Amygdala (tissue), 56 donors: ENCODE measurements at places on chromosomes 4 and X.

GRCh38 chrX:68763481-68763880 is 65.3 kb upstream of the EFNB1 start:
- no peak for DNase-seq

GRCh38 chr4:17273047-17273446 is 238.8 kb downstream of the QDPR start:
- DNase-seq: no peak

DNA sequence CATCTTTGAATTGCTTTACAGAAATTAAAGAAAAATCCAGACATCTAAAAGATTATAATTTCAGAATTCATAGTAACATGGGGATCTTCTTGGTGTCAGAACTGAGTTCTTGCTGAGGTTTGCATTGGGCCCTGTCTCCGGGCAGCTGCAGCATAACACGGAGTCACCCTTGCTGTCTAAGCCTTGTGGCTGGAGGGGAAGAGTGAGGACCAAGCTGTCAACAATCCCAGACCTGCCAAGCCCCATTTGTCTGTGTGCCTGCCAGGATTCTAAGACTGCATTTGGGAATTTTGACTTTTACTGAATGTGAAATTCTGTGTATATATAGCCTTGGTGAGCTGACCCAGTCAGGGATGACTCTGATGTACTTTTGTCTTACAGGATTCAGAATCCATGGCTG is 25.2 kb upstream of the NAP1L5 start:
- no peak for DNase-seq

- DNase-seq: no peak
Measured at GRCh38 chr4:85946821-85947220, 413.0 kb downstream of the MAPK10 start.

GRCh38 chrX:70268034-70268433 is at the start of gene ARR3:
ARR3 (plus strand) TSS chrX:70268334; CDS start chrX:70269386, 1,052 bp downstream.
- DNase-seq: no peak

- no peak for DNase-seq
Measured at GRCh38 chr4:52099860-52100461, 48.9 kb downstream of the SPATA18 start.

DNA sequence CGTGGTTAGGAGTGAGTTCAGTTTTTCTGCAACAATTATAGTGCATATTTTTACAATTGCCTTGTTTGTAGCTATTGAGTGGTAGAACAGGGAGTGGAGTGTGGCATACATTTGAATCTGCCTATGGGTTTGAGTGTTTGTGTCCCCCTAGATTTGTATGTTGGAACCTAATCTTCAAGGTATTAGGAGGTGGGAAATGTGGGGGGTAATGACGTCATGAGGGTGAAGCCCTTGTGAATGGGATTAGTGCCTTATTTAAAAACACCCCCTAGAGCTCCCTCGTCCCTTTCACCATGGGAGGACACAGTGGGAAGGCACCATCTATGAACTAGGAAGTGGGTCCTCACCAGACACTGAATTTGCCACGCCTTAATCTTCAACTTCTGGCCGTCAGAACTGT is 819.6 kb downstream of the NLGN4X start:
- DNase-seq: no peak

GRCh38 chrX:15719324-15719968 is 18.6 kb upstream of the CA5B start:
- no peak for DNase-seq

- DNase-seq: no peak
Measured at GRCh38 chr4:749698-750666, 44.4 kb downstream of the PCGF3 start.

DNA sequence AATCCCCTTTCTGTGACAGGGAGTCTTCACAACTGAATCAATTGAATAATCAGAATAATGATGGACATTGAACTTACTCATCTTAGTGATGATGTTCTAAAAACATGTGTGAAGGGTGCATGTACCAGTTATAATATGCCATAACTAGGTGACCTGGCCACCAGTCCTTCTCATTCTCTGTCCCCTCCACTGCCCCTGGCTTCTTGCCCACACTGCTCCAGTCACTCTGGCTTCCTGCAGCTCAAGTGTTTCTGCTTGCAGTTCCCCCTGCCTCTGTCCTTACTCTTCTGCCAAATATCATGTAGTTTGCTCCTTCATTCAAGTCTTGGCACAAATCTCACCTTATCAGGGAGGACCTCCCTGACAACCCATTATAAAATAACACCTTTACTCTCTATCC is 168.1 kb upstream of the SLC7A11 start:
- no peak for DNase-seq

DNA sequence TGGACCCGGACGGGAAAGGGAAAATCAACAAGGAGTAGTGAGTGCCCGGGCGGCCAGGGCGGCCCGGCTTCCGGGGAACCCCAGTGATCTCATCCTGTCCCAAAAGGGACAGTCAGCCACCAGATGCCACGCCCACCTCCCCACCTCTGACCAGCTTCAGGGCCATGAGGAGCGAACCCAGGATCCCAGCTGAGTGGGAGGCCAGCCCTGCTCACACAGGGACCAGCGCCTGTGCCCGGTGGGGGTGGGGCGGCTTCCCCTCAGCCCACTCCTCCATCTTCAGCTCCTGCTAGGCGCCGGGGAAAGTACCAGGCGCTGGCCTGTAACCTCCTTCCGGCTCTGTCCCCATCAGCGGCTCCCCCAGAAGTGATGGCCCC is 6.2 kb downstream of the MYL5 start:
- no peak for DNase-seq

GRCh38 chr4:29175291-29175690 is 1544.9 kb upstream of the PCDH7 start:
- DNase-seq: no peak

DNA sequence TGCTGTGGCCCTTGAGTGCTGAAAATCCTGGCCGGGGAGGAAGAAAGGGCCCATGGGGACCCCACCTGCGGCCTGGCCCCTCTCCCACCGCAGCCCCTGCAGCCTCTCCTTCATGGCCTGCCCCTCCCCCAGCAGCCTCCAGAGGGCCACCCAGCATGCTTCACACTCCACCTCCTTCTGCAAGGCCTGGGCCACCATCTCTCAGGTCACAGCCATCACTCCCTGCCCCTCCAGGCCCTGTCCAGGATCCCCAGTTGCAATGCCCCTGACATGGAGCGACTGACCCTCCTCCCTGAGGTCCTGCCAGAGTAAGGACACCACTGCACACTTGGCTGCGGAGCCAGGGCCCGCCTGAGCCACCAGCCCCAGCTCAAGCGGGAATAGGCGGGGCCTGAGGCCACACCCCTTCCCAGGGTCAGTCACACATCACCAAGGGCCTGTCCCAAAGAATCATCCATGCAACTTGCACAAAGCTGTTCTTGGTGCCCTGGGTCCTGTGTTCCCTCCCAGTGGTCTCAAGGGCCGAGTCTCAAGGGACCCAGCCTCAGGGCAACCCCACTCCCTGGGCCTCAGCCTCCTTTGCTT is 32.9 kb downstream of the CCNQ start:
- DNase-seq: no peak

- DNase-seq: no peak
Measured at GRCh38 chr4:81348778-81349094, 123.0 kb downstream of the RASGEF1B start.

DNA sequence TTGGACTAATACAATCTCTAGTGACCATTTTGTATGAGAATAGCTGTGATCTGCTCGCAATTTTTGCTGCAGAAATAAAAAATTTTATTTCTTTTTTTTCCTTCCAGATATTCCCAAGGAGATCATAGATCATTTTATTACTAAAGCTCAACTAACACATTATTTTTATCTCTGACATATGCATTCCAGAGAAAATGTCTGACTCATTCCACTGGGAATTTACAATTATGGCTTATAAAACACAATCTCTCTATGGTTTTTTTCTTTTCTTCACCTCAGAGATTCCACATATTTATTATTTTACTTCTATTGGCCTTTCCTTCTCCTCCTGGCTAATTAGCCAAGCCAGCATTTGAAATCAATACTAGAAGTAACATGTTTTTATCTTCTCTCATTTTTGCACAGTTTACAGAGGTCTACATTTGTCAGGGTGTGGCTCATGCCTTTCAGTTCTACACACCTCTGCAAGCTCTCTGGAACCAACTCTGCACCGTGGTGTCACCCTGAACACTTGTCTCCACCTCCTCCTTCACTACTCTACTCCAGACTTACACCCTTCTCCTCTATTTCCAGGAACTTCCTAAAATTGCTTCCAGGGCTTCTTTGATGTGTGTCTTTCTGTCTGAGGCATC is 59.8 kb upstream of the GPM6A start:
- DNase-seq: no peak

DNA sequence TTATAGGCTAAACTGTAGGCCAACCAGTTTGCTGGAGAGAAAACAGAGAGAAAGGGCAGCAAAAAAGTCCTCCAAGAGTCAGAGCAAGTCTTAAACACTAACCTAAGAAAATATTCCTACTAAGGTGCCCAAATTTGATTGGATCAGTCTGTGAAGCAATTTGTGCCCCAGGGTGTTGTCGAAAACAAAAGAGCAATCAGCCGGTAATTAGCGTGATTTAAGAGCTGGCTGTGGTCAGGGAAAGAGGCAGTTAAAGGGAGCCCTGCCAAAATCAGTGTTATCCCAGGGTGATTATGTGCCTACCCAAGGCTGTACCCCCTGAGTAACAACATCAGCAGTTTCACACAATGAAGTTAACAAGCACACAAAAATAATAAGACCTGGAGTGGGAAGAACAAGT is 6.4 kb upstream of the BRWD3 start:
- DNase-seq: no peak

DNA sequence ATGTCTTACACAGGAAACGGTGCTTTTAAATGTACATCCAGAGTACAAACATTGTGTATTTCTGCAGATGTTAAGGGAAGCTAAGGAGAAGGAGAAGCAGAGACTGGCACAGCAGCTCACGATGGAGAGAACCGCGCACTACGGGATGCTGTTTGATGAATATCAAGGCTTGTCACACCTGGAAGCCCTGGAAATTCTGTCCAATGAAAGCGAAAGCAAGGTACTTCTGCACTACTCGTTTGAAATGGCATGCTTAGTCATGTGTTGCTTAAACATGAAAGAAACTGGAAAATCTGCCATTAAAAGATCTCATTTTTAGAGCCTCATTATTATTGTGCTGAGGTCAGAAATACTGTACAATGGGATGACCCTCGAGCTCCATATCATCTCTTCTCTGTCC is 47.2 kb downstream of the FAM114A1 start:
- DNase-seq: no peak
